Central memory CD4-positive, alpha-beta T cell (primary cell): ENCODE measurements at places on chromosomes 2 and 18.

- no peak for DNase-seq
These were observed 333.6 kb upstream of the UBE2E3 start for GRCh38 chr2:180646756-180647155.

GRCh38 chr2:114122930-114123329 lies 233.0 kb downstream of the ACTR3 start:
- no peak for DNase-seq

DNA sequence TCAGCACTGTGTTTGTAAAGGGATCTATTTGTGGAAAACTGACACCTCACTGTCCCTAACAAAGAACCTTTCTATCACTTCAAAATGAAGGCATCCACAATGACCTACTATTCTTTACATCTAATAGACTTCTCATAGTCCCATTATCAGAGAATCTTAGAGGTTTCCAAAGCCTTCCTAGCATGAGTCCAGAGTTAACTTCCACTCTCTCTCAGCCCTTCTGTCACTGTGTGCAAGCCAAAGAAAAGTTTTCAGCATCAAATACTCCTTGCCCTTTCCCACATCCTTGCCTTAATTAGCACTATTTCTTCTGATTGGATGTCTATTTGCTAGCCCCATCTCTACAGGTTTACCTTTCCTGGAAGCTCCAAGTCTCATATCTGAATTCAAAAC lies 178.5 kb downstream of the ERBB4 start:
- no peak for DNase-seq

DNA sequence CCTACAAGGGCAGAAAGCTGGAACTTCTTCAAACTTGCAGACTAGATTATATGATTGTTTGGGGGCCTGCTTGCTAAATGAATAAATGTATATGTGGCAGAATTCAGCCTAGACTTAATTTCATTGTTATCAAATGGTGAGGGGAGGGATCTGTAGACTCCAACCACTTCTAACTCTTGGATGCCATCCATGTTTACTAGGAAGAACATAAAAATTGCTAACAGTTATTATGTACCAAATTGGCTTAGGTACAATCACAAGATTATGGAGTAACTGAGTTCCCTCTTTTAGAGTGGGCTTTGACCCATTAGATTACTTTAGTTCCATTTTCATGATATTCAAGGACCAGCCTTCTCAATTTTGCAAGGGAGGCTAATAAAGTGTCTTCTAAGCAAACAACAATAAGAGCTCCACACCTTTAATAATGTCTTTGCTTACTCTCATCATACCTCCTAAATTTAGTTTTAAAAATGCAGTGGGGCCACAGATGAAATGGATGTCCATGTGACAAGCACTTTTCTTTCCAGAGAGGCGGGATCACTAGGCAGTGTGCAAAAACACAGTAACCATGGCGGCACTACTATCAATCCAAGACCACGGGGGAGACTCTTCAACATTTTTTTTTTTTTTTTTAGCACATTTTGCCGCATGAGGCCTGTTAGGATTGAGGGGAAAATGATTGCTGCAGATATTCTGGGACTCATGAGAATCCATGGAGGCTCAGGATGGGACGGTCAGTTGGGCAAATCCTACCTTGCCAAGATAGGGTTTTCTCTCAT lies 217.6 kb upstream of the SPRED2 start:
- DNase-seq: no peak

DNA sequence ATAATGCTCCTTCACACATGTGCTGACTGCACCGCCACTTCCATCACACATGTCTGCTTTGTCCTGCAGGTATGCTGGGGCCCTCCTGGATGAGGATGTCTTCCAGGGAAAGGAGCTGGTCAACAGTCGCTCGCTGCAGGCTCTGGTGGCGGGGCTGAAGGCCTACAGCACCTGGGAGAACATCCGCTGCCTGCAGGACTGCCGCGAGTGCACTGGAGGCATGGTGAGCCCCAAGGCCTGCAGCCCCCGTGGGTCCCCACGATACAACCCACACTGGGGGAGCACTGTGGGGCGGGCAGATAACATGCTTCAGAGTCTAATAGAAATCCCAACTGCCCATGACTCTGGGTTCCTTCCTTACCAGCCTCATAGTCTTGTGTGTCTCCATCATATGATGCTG lies 187.3 kb upstream of the BCL2L11 start:
- DNase-seq: no peak

GRCh38 chr18:33115476-33115875 lies 325.0 kb downstream of the CCDC178 start:
- no peak for DNase-seq

- no peak for DNase-seq
These were observed 64.5 kb downstream of the BAZ2B start for GRCh38 chr2:159551806-159552205.

DNA sequence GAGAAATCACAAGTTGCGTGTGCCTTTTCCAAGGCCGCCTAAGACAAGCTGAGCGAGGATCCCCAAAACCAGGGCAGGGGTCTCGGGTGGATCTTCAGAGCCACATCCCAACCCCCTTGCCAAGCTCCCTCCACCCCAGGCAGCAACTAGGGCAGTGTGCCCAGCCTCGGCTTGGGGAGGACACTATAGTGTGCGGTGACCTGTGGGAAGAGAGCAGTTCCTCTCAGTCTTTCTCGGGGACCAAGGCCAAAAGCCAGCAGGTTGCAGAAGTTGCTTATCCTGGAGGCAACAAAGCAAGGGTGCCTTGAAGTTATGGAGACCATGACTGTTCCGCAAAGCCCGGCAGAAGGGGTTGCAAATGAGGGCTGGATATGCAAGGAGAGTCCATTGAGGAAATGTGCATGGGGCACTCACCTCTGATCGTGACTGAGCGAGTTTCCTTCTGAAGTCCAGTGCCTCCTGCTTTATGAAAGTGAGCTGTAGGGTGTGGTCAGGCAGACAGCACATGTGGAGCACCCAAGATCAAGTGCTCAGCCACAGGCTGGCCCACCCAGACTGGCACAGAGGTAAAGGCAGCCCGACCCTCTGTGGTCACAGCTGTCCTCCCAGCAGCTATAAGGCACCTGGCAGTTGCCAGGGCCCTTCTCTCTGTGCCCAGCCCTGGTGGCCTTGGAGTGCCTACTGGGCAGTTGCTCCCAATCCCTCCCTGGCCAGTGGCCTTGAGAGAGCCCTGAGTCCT lies 260.5 kb downstream of the ATAD2B start:
- no peak for DNase-seq

DNA sequence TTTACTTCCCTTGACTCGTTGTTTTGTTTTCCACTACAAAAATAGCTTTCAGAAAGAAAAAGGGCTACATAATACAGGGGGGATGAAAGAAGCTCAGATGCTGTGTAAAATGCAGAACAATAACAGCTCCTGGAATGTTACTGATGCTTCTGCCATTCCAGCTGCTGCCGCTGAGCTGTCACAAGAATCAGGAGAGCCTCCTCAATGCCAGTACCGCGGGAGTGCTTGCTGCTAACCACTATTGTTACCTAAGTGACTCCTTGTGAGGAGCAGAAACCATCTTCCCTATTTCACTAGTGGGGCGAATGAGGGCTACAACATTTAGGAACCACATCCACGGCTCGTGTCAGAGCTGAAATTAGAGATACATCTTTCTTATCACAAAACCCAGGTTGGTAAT lies 384.8 kb downstream of the GALR1 start:
- no peak for DNase-seq

DNA sequence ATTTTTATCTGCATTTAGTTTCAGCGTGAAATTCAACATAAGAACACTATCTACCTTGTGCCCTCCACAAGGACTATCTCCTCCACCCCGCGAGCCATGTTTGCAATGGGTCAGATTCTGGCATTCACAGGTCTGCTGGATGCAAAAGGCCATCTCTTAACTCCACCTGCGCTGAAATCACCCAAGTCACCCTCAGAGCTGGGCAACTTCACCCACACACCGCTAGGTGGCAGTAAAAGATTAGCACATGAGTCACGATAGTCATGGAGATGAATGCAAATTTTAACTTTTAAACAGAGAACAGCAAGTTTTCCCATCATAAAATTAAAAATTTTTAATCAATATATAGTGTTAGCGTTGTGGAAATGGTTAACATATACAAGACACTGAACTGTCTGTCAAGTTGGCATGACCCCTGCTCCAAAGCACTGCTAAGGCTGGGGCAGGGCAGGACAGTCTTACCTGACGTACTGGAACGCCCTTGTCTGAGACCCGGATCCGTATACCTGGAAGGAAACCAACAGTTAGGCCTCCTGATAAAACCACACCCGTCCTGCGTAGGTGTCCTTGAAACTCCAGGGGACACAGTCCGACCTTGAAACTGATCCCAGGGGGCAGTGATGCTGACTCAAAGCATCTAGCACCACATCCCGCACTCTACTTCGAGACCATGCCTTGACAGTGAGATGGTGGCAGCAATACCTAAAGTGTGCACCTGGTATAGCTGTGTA lies 89.6 kb downstream of the UXS1 start:
- DNase-seq: peak; percentile 63

- no peak for DNase-seq
These were observed 17.4 kb downstream of the RUFY4 start for GRCh38 chr2:218086478-218086877.

DNA sequence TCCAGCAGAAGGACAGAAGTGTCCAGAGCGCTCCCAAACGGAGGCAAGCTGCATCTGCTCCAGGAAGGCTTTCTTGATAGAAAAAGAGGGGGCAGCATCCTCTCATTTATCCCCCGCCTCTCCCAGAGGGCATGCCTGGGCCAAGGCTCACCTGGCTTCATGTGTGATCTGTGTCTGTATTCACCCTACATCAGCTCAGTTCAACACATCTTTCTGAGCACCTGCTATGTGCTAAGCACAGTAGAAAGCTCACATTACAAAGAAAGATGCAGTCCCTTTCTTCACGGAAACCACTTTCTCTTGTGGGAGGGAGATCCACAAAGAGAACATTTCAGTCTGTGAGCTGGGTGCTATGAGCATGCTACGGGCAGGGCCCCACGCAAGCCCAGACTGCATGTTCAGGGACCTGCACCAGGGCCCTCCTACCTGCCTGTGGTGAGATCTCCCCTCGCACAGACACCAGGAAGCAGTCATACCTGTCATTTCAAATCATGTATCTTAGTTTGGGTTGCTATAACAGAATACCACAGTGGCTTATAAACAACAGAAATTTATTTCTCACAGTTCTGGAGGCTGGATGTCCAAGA lies 90.7 kb downstream of the PDCL3 start:
- peak; percentile 35 for DNase-seq

DNA sequence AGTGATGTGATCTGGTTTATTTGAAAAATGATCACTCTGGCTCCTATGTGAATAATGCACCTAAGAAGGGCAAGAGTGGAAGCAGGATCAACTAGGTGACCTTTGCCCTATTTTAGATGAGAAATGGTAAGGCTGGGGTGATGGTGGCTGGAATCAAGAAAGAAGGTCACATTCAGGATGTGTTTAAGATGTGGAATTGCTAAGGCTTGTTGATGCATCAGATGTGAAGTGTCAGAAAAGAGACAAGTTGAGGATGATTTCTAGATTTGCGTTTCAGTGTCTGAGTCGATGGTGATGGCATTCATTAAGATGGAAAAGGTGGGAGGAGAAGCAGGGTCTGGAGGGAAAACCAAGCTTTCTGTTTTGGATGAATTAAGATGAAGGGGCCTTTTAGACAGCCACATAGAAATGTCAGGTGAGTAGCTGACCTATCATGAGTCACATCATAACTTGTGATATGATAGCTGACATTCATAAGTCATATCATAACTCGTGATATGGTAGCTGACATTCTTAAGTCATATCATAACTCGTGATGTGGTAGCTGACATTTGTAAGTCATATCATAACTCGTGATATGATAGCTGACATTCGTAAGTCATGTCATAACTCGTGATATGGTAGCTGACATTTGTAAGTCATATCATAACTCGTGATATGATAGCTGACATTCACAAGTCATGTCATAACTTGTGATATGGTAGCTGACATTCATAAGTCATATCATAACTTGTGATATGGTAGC lies 101.2 kb upstream of the SEC11C start:
- DNase-seq: no peak

GRCh38 chr2:129233751-129234406 lies 745.6 kb upstream of the RAB6C start:
- no peak for DNase-seq
